ENCODE measurements at places on chromosomes 6 and 20.

GRCh38 chr20:52992632-52993031 is 20.5 kb downstream of the TSHZ2 start:
- no peak for DNase-seq

- DNase-seq, result peak; percentile 31
Observed at GRCh38 chr6:169589293-169589692, 112.5 kb downstream of the WDR27 start.

DNA sequence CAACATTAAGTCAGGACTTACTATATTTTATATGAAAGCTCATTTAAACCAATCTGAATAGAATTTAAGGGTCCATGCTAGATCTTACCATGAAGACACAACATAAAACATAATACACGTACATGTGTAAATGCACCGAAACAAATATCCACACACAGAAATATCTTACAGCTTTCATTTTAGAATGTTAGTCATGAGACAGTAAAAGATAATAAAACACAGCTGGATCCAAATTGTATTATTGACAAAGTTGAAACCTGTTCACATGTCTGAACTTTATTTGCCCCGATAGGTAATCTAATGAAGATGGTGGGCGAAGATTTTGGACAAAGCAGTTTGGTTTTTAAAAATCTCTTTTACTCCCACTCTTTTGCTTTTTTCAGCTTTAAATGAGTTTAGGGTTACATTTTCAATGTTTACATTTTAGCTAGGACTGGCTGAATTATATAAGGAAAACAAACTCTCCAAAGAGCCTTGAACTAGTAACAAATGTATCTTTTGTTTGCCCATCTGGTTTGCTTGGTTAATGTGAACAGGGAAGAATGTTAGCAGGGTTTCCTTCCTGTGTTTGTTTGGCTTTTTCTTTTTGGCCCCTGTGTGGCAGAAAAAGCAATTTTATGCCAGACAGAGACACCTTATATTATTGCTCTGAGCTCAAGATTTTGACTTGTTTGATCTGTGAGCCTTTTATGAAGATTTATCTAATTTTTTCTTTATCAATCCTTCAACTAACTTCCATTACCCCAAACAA is 5.1 kb upstream of the TMEM181 start:
- DNase-seq, result no peak

DNA sequence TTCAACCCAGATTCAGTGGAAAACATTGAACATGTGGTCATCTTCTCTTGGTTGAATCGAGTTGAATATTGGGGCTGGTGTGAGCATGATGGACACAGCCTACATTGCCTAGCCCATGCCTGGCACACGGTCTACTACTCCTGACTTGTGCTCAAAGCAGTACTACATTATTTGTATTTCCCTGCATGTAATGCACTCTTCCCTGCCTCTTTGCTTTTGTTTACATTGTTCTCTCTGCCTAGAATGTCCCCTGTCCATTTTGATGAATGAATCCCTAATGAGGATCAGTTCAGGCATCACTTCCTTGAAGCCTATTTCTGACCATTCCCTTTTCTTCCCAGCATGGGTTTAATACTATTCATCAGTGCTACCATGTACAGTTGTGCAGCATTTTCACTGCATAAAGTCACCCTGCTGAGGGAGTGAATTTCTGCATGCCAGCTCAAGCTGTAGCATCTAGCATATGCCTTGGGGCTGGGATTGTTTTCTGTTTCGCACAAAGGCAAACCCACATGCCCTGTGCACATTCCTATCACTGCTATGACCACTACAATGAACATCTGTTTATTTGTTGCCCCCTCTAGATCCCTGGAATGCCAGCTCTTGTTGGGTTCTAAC is 75.3 kb upstream of the CCN6 start:
- DNase-seq, result no peak

GRCh38 chr6:163712566-163712961 is 298.0 kb downstream of the QKI start:
- no peak for DNase-seq

DNA sequence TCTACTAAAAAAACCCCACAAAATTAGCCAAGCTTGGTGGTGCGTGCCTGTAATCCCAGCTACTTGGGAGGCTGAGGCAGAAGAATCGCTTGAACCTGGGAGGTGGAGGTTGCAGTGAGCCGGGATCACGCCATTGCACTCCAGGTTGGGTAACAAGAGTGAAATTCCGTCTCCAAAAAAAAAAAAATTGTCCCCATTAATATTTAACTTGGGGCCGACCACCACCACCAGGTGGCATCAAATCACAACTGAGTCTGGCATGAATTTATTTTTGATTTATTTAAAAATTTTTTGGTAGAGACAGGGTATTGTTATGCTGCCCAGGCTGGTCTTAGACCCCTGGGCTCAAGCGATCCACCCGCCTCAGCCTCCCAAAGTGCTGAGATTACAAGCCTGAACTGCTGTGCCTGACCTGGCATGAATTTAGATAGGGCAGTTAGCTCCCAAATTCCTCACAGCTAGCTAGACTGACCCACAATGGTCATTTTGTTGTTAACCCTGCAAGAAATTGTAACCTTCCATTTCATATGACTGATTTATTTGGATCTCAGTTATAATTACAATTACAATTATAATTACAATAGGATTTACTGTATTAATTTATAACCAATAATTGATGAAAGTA is 17.1 kb upstream of the BEND3 start:
- DNase-seq, result no peak

- no peak for DNase-seq
Observed at GRCh38 chr6:41470331-41471063, 75.7 kb upstream of the FOXP4 start.

DNA sequence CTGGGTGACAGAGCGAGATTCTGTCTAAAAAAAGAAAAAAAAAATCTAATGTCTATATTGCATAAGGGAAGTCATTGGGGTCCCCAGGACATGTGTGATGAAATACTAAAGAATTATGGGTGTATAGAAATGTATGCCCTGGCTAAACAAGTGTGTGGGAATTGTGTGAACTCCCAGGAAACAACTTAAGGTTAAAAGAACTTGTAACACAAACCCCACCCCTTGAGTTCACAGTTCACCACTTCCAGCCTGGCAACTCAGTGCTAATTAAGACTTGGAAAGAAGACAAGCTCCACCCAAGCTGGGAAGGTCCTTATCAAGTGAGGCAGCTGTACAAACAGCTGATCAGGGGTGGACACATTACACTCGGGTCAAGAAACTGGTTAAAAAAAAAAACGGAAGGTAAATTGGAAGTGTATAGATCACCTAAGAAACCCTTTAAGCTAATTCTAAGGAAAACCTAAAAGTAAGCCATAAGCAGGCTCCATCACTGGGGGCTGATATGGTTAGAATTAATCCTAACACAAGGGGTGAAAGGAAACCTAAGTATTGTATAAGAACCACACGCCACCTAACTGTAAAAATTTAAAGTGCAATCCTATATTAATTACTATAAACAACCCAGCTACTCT is 25.2 kb downstream of the HLA-A start:
- no peak for DNase-seq

- DNase-seq, result no peak
Observed at GRCh38 chr20:36352843-36353553, 46.9 kb downstream of the DLGAP4 start.

GRCh38 chr20:11204926-11205768 is 531.3 kb upstream of the JAG1 start:
- peak; percentile 25 for DNase-seq

GRCh38 chr6:132392792-132393191 is 8.5 kb downstream of the MOXD1 start:
- DNase-seq, result no peak

GRCh38 chr20:63911176-63911575 is 16.2 kb downstream of the DNAJC5 start:
- DNase-seq, result no peak

DNA sequence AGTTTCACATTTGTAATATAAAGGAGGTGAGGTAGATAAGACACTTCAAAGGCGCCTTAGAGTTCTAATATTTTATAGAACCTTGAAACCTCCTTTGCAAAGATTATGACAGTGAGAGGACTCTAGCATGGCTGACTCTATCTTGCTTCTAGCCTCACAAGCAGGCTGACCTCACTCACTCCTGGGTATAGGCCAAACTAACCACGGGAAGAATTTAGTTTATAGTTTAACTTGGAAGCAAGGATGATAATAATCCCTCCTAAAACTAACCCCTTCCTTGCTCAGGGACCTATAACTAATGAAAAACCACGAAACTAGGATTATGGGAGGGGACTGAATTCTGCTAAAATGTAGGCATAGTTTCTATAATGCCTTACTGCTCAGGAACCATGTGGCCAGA is 84.3 kb downstream of the FILIP1 start:
- DNase-seq, result no peak

DNA sequence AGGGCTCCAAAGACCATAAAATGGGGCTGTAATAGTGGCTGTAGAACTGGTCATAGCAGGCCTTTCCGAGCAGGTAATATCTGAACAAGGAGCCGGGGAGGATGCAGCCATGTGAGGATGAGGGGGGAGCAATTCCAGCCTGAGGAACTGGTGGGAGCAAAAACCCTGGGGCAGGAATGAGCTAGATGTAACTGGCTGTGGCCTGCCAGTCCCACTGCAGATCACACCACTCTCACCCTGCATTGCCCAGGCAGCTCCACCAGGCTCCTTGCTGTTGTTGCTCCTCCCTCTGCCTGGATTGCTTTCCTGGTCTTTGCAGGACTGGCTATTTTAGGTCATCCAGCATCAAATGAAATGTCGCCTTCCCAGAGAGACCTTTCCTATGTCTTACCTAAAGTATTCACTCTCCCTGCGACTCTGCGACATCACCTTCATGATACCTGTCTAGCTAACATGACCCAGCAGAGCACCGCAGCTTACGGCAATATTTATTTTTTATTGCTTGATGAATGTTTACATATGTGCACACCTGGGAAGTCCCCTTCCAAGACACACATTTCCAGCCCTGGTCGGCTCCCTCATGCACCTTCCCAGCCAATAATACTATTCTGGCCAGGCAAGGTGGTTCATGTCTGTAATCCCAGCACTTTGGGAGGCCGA is 2.4 kb upstream of the ZFP64 start:
- no peak for DNase-seq

GRCh38 chr20:60215816-60216730 is 257.9 kb downstream of the CDH26 start:
- no peak for DNase-seq

DNA sequence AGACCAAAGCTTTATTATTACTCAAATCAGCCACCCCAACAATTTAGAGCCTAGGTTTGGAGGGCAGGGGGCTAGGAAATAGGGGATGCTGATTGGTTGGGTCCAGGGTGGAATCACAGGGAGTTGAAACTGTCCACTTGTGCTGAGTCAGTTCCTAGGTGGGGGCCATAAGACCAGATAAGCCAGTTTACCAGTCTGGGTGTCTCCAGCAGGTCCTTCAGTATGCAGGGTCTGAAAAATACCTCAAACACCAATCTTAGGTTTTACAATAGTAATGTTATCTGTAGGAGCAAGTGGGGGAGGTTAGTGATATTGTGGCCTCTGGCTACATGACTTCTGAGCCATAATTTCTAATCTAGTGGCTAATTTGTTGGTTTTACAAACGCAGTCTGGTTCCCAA is 63.2 kb downstream of the UBR2 start:
- no peak for DNase-seq

GRCh38 chr6:72646604-72647485 is 25.0 kb downstream of the KCNQ5 start:
- DNase-seq, result no peak

- no peak for DNase-seq
Observed at GRCh38 chr6:72724545-72724944, 102.7 kb downstream of the KCNQ5 start.

GRCh38 chr20:62027116-62027515 is 38.6 kb downstream of the TAF4 start:
- no peak for DNase-seq

DNA sequence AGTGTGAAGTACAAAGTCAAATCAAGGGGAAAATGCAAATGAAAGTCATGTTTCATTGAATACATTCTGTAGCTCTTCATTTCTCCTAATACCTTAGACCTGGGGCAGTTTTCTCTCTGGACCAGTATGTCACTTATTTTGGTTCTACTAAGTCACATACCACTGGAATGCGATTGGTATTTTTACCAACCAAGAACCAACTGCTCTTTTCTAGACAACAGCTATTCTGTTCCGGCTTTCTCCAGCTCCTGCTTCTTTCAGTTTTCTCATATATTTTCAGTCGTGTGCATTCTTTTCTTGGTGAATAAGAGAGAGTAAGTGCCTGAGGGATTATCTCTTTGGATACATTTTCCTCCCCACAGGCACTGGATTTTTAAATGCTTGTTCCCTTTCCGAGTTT is 39.2 kb upstream of the SPACA1 start:
- DNase-seq, result no peak

GRCh38 chr20:58756450-58756775 is 63.8 kb downstream of the NPEPL1 start:
- DNase-seq, result no peak

GRCh38 chr6:42911171-42912021 is 4.5 kb upstream of the PTCRA start:
- no peak for DNase-seq

DNA sequence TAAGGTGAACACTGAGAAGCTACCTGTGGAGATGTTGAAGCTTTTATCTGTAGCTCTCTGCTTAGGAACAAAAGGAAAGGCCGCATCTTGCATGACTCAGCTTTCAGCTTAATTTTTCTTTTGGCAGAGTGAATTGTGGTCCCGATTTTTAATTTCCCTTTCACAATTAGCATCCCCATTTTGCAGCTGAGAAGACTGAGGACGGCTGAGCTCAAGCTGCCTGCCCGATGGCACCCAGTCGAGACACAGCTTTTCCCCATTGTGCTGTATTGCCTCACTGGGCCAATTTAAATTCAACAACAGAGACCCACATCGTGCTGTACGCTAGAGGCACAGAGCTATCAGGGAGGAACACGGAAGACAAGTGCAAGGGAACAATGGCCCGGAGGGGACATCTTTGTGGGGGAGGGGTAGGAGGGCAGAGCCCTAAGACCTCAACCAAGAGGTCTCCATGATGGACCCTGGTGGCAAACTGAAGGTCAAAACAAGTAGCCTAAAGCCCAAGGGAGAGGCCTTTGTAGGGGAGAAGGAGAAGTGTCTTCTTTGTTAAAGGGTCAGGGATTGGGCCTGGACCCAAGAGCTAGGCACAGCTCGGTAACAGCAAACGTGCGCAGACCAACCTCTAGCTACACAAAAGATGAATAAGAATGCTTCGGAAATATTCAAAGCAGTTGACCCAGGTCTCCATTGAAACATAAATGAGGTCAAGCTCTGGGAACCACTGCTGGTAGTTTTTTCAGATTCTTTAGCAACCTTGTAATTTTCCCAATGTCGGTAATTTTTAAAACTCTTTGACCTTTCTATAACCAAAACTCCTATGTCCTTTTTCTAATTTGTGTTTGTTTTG is 13.3 kb upstream of the QKI start:
- DNase-seq, result no peak

- DNase-seq, result no peak
Observed at GRCh38 chr20:32429343-32429742, 71.2 kb downstream of the ASXL1 start.

DNA sequence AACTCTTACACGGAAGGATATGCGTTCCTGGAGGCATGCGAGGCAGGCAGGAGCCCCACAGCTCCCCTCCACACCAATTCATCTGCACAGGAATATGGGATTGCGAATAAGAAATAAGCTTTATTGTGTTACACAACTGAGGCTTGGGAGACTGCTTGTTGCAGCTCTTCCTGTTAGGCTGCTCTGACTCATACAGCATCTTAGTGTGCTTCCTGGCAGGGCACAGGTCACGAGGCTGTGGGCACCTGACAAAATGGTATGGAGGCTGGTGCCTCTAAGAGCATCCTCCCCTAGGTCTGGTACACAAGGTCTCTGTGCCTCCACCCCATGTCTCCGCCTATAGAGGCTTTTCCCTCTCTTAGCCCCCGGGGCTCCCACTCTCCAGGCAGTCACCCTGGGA is 6.8 kb downstream of the SLC22A3 start:
- no peak for DNase-seq

- DNase-seq, result no peak
Observed at GRCh38 chr6:3999800-4000661, 78.9 kb downstream of the FAM217A start.
